GM13976 (cell line): ENCODE measurements at places on chromosomes 3 and 15.

DNA sequence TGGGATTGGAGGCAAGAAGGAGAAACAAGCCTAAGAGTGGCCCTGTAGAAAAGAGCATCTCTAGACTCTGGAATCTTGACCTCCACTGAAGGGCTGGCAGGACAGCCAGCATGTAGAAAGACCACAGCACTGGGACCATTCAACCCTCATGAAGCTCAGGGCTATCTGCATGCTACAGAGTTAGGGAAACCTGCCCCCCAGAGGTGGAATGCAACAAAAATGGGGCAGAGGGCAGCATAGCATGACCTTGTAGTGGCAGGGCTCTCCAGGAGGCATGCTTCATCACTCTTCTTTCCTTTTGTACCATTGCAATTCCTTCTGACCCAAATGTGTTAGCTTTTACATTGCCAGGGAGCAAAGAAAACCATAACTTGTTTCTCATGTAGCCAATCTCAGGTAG is 445.4 kb downstream of the EPHB1 start:
- no peak for DNase-seq

GRCh38 chr3:44236485-44236908 is 5.2 kb upstream of the TOPAZ1 start:
- DNase-seq: no peak

GRCh38 chr15:73691396-73691795 is 7.2 kb downstream of the CD276 start:
- no peak for DNase-seq

- DNase-seq: no peak
Measured at GRCh38 chr3:101464235-101464634, 48.8 kb downstream of the SENP7 start.
